ENCODE measurements at places on chromosomes 4 and X.

- no peak for DNase-seq
These were observed 37.8 kb downstream of the GAB3 start for GRCh38 chrX:154712781-154713740.

GRCh38 chr4:102216666-102217065, 128.6 kb downstream of the SLC39A8 start:
- no peak for DNase-seq

- DNase-seq = peak; percentile 5
These were observed 262.7 kb downstream of the IL15 start for GRCh38 chr4:141899103-141899502.

GRCh38 chrX:39574178-39574577, 523.6 kb downstream of the BCOR start:
- DNase-seq = no peak

DNA sequence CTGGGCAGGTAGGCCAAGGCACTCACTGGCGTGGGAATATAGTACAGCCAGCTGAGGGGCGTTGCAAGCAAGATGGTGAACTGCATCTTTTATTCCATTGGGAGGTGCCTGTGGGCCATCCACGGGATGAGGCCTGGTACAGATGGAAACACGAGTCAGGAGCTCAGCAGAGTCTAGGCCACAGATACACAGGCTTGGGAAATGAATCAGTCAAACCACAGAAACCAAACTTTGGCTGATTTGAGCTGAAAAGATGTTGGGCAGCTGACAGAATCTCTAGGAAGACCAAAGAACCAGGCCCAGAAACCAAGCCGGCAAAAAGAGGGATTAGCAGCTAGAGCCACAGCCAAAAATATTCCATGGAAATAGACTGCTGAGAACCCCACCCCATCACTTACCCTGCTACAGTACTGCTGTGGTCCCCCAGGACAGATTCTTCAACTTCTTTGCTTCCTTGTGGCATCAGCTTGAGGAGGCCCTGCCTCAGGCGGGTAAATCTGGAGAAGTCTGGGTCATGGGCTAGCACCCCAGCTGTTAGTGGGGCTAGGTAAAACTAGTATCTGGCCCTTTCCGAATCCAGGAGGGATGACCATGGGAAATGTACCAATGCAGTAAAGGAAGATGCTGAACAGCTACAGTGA, 75.4 kb downstream of the TMEM131L start:
- peak; percentile 88 for DNase-seq

GRCh38 chrX:139495324-139495723, 35.2 kb upstream of the F9 start:
- DNase-seq = no peak

DNA sequence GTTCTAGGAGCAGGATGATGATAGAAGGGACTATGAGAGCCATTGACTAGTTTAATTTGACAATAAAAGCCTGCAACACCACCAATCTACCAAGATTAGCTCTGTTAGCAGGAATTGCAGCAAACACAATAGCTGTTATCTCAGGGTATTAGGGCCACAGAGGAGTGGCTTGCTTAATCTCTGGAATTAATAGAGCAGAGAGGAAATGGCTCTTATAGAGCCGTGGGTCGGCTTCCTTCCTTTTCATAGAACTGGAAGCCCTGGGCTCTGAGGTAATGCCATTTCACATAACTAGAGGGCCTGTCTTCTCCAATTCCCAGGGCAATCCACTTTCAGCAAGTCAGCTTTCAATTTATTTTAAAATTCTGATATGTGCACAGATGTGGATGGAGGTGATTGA, 83.0 kb downstream of the MAMLD1 start:
- no peak for DNase-seq

- DNase-seq = no peak
These were observed 85.0 kb upstream of the MYOZ2 start for GRCh38 chr4:119050527-119051090.

- DNase-seq = peak; percentile 6
These were observed 464.1 kb downstream of the IDS start for GRCh38 chrX:149040873-149041535.

DNA sequence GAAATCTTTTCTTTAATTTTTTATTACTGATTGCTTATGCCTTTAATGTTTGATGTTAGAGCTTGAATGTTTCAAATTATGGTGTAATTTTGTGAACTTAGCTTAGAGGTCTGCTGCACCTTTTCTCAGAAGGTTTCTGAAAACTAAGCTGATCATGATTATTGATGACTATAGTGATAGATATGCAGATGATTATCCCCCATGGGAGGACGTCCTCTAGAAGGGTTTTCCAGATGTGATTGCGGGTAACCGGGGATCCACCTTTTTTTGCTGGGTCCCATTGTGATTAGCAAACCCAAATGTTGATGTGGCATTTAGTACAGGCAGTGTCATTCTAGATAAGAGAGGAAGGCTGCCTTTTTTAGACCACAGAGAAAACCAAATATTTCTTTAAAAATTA, 272.9 kb downstream of the FBXO8 start:
- DNase-seq = no peak

GRCh38 chrX:26295425-26295824, 79.5 kb downstream of the MAGEB5 start:
- DNase-seq = no peak

DNA sequence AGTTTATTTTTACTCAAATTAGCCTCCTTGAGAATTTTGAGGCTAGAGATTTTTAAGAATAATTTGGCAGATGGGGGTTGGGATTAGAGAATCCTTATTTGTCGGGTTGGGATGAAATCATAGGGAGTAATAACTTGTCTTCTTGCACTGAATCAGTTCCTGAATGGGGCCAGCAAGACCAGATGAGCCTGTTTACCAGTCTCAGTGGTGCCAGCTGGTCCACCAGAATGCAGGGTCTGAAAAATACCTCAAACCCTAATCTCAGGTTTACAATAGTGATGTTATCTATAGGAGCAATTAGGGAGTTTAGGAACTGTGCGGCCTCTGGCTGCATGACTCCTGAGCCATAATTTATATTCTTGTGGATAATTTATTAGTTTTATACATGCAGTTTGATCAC, 705.9 kb upstream of the AGA start:
- no peak for DNase-seq

GRCh38 chr4:23455456-23456158, 434.2 kb downstream of the PPARGC1A start:
- DNase-seq = no peak

DNA sequence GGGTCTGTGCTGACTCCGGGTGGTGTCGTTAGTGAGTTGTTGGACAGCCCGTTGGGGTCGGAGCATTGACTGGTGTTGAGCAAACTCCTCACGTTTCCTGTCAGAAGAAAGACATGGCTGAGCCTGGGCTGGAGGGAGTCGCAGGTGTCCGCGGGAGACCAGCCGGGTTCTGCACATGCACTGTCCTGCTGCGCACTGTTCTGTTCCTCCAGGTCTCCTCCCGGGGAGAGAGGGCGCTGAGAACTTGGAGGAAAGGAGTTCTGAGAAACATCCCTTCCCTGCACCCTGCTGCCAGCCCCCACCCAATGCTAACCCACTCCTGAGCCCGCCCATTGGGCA, 1.1 kb downstream of the ZNF141 start:
- peak; percentile 7 for DNase-seq

GRCh38 chr4:73979407-73979957, 2.3 kb downstream of the PF4 start:
- no peak for DNase-seq

GRCh38 chr4:138263247-138263816, 21.2 kb upstream of the SLC7A11 start:
- DNase-seq = peak; percentile 23
